Stimulated activated memory B cell treated with anti-CD40 and anti-IgM and Interleukin-4, amounts not matched to agents 10 μg/mL and 1 μg/mL and 100 μg/mL, for 72 hours (primary cell): ENCODE measurements at places on chromosomes 1 and 21.

GRCh38 chr21:45555557-45556301 lies 13.5 kb upstream of the SLC19A1 start:
- peak overlapping the region; percentile 79 for H3K27ac ChIP-seq
- peak; percentile 82 for ATAC-seq
- peaks cover 39% of the 10 kb centered on the region for H3K4me1 ChIP-seq
- no peaks in the 10 kb centered on the region for H3K36me3 ChIP-seq
- H3K27me3 ChIP-seq = peaks cover 14% of the 10 kb centered on the region

- no peak overlapping the region for H3K4me3 ChIP-seq
- ATAC-seq = no peak
- H3K36me3 ChIP-seq = peaks cover 80% of the 10 kb centered on the region
- no peaks in the 10 kb centered on the region for H3K27me3 ChIP-seq
- H3K4me1 ChIP-seq = peaks cover 14% of the 10 kb centered on the region
- H3K27ac ChIP-seq = peak overlapping the region; percentile 77
These were observed 16.1 kb upstream of the PSMD4 start for GRCh38 chr1:151238467-151238739.

GRCh38 chr1:78047106-78047505 lies 1.3 kb downstream of the GIPC2 start:
- no peak overlapping the region for H3K27ac ChIP-seq
- peaks cover 23% of the 10 kb centered on the region for H3K4me1 ChIP-seq
- H3K27me3 ChIP-seq = peaks cover 77% of the 10 kb centered on the region
- H3K4me3 ChIP-seq = no peak overlapping the region
- no peak for ATAC-seq
- no peaks in the 10 kb centered on the region for H3K36me3 ChIP-seq

- no peaks in the 10 kb centered on the region for H3K36me3 ChIP-seq
- no peaks in the 10 kb centered on the region for H3K4me1 ChIP-seq
- no peak overlapping the region for H3K4me3 ChIP-seq
- H3K27me3 ChIP-seq = peaks cover 18% of the 10 kb centered on the region
- ATAC-seq = no peak
These were observed 111.3 kb downstream of the KIF26B start for GRCh38 chr1:245266105-245266504.

GRCh38 chr1:54371038-54371941 lies 34.9 kb downstream of the SSBP3 start:
- H3K4me1 ChIP-seq = peaks cover 39% of the 10 kb centered on the region
- no peaks in the 10 kb centered on the region for H3K27me3 ChIP-seq
- no peaks in the 10 kb centered on the region for H3K36me3 ChIP-seq
- no peak overlapping the region for H3K4me3 ChIP-seq
- no peak overlapping the region for H3K27ac ChIP-seq

DNA sequence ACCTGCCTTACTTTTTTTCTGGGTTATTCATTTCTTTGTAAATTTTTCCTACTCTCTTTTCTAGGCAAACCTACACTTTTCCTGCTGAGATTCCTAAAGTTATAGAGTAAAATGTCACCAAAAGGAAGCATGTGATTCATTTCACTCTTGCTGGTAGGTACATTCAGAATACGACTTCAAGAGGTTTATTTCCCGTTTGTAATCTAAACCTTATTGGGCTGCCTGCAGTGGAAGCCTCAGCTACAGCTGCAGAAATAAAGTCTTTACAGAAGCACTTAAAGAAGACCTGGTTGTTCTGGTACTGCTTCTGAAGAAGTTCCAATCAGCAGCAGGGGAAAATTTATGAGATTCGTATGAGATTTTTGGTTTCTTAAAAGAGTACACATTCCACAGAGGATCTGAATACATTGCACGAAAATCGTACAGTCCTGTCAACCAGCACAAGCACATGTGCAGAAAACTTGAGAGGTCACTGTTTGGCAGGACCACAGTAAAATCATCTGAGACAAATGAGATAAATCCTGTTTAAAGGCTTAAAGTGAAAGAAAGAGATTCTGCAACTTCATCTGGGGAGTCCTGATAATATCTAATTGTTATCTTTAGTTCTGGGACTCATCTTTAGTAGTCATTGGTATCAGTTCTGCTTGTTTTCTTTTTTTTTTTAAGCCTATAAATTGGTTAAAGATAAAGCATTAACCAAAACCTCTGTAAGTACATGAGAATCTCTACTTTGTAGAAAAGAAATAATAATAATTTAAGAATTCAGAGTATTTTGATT lies 109.9 kb upstream of the ADGRL2 start:
- no peak overlapping the region for H3K4me3 ChIP-seq
- H3K4me1 ChIP-seq = no peaks in the 10 kb centered on the region
- H3K36me3 ChIP-seq = no peaks in the 10 kb centered on the region
- no peak overlapping the region for H3K27ac ChIP-seq
- no peaks in the 10 kb centered on the region for H3K27me3 ChIP-seq

- H3K36me3 ChIP-seq = peaks cover 46% of the 10 kb centered on the region
- no peak overlapping the region for H3K4me3 ChIP-seq
- no peak overlapping the region for H3K27ac ChIP-seq
- H3K27me3 ChIP-seq = no peaks in the 10 kb centered on the region
These were observed 8.5 kb upstream of the CD58 start for GRCh38 chr1:116579259-116579875.

GRCh38 chr1:15523104-15524020 lies 653 bp downstream of the CASP9 start:
- H3K27me3 ChIP-seq = no peaks in the 10 kb centered on the region
- peak overlapping the region; percentile 92 for H3K27ac ChIP-seq
- H3K36me3 ChIP-seq = peaks cover 9% of the 10 kb centered on the region
- H3K4me1 ChIP-seq = peaks cover 53% of the 10 kb centered on the region
- H3K4me3 ChIP-seq = peak overlapping the region; percentile 85

- peaks cover 84% of the 10 kb centered on the region for H3K4me1 ChIP-seq
- ATAC-seq = no peak
- H3K36me3 ChIP-seq = peaks cover 91% of the 10 kb centered on the region
- H3K27me3 ChIP-seq = no peaks in the 10 kb centered on the region
These were observed 23.1 kb downstream of the CD53 start for GRCh38 chr1:110896090-110896489.

DNA sequence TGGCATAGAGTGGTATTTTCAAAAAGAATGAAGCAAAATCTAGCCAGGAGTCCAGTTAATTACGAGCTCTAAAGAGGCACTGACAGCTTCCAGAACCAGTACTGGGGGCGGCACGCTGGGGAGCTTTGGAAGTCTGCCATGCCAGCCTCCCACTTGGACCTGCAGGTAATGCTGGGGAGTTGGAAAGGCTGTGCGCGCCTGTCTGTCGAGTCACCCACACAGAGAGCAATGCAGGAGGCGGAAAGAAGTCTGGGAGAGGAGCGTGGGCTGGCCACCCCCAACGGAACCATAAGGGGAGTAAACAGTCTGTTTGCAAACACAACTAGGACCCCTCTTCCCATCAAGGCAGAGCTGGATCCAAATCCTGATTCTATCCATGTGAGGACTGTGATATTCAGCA lies 84.5 kb downstream of the BEND5 start:
- no peaks in the 10 kb centered on the region for H3K27me3 ChIP-seq
- H3K27ac ChIP-seq = no peak overlapping the region
- H3K4me3 ChIP-seq = no peak overlapping the region
- ATAC-seq = no peak
- no peaks in the 10 kb centered on the region for H3K36me3 ChIP-seq

DNA sequence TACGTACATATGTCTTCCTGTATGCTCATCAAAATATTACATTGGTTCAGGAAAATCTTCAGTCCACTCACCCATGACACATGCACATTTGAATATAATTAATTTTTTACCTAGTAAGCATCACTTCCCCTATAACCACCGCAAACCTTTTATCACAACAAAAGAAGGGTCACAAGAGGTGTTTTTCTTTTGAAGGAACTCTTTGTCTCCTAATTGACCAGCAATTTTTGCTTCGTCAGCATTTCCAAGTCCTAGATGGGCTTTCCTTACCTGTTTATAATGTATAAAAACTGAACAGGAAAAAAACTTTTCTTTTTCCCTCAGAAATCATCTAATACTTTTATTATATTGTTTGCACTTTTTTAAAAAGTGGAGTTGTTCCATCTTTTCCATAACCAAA lies 631.3 kb downstream of the PLA2G4A start:
- no peaks in the 10 kb centered on the region for H3K36me3 ChIP-seq
- ATAC-seq = no peak
- H3K4me3 ChIP-seq = no peak overlapping the region

DNA sequence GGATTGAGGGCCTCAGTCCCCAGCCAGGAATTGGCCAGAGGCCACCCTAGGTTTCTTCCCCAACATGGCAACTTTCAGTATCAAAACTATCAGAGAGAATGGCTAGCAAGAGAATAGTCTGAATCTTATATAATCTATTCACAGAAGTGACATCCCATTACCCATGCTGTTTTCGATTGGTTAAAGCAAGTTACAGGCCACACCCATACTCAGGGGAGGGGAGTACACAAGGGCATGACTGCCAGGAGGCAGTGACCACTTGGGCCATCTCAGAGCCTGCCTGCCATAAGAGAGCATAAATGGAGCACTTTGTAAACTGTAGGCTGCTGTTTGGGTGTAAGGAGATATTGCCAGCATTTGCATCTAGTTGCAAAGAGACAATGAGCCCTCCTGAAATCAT lies 65.4 kb downstream of the FAM163A start:
- H3K27me3 ChIP-seq = peaks cover 52% of the 10 kb centered on the region
- no peak overlapping the region for H3K27ac ChIP-seq
- ATAC-seq = no peak
- no peak overlapping the region for H3K4me3 ChIP-seq
- H3K36me3 ChIP-seq = no peaks in the 10 kb centered on the region

DNA sequence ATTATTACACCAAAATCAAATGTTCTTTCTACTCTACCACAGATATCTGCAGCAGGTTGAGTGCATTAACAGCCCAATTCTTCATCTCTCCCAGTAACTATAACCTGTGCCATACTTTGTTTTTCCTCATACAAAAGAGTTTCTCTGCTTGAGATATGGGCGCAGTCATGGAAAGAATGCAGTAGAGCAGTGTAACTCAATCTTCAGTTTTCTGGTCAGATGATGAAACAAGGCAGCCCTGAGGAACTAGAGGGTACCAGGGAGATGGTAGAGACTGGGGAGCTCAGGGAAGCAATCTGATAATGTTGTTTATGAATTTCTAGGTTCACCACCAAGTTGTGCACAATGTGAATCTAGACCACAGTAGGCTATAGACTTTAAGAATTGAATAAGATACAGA lies 39.6 kb downstream of the ASPM start:
- no peaks in the 10 kb centered on the region for H3K36me3 ChIP-seq
- no peaks in the 10 kb centered on the region for H3K27me3 ChIP-seq
- ATAC-seq = no peak
- no peak overlapping the region for H3K4me3 ChIP-seq
- no peak overlapping the region for H3K27ac ChIP-seq

DNA sequence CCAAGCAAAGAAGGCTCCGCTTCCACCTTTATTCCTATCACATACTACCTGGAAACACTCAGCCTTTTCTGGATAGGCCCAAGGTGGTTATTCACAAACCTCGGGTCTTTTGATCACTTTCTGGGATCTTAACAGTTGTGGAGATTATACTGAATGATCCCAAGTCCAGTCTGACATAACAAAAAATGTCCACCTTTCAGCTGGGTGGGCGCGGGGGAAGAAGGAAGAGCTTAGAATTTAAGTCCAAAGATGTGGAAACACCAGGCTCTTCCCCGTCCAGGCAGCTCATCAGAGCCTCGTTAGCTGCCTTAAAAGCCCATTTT lies 338 bp upstream of the C1orf53 start:
- H3K36me3 ChIP-seq = no peaks in the 10 kb centered on the region
- H3K27me3 ChIP-seq = peaks cover 54% of the 10 kb centered on the region
- no peak for ATAC-seq

GRCh38 chr1:2132222-2133038 lies 62.1 kb downstream of the FAAP20 start:
- no peak for ATAC-seq
- H3K27me3 ChIP-seq = no peaks in the 10 kb centered on the region
- peak overlapping the region; percentile 80 for H3K4me3 ChIP-seq
- peaks cover 6% of the 10 kb centered on the region for H3K36me3 ChIP-seq
- peaks cover 18% of the 10 kb centered on the region for H3K4me1 ChIP-seq
- peak overlapping the region; percentile 75 for H3K27ac ChIP-seq

GRCh38 chr21:33151941-33152731 lies 77.6 kb upstream of the IFNAR2 start:
- peaks cover 77% of the 10 kb centered on the region for H3K27me3 ChIP-seq
- peaks cover 7% of the 10 kb centered on the region for H3K4me1 ChIP-seq
- no peak overlapping the region for H3K4me3 ChIP-seq
- H3K36me3 ChIP-seq = no peaks in the 10 kb centered on the region
- no peak for ATAC-seq

- no peaks in the 10 kb centered on the region for H3K27me3 ChIP-seq
- peaks cover 37% of the 10 kb centered on the region for H3K36me3 ChIP-seq
- peak overlapping the region; percentile 22 for H3K4me3 ChIP-seq
- ATAC-seq = no peak
- peaks cover 80% of the 10 kb centered on the region for H3K4me1 ChIP-seq
- no peak overlapping the region for H3K27ac ChIP-seq
These were observed 1.7 kb downstream of the SNAP47 start for GRCh38 chr1:227736814-227737432.

GRCh38 chr1:213987422-213987926 lies 299 bp upstream of the PROX1 start:
- H3K27me3 ChIP-seq = peaks cover 82% of the 10 kb centered on the region
- H3K36me3 ChIP-seq = peaks cover 9% of the 10 kb centered on the region
- peak overlapping the region; percentile 70 for H3K27ac ChIP-seq
- H3K4me1 ChIP-seq = peaks cover 35% of the 10 kb centered on the region
- peak; percentile 37 for ATAC-seq

GRCh38 chr21:17903029-17903806 lies 84.1 kb upstream of the C21orf91 start:
- ATAC-seq = no peak
- H3K4me1 ChIP-seq = peaks cover 8% of the 10 kb centered on the region
- H3K27ac ChIP-seq = no peak overlapping the region
- no peak overlapping the region for H3K4me3 ChIP-seq

DNA sequence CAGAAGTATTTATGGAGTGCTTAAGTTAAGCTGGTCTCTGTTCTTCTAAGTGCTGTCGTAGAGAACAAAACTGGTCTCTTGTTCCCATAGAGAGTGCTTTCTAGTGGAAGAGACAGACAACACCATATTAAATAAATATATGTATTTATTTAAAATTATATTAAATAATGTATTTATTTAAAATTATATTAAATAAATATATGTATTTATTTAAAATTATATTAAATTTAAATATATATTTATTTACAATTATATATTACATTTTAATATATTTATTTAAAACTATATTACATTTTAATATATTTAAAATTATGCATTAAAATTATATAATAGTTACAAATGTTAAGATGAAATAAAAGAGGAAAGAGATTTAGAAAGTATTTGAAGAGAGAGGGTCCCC lies 175.5 kb upstream of the OLFM3 start:
- H3K27ac ChIP-seq = no peak overlapping the region
- no peaks in the 10 kb centered on the region for H3K36me3 ChIP-seq
- H3K4me3 ChIP-seq = no peak overlapping the region
- H3K4me1 ChIP-seq = no peaks in the 10 kb centered on the region
- no peak for ATAC-seq

DNA sequence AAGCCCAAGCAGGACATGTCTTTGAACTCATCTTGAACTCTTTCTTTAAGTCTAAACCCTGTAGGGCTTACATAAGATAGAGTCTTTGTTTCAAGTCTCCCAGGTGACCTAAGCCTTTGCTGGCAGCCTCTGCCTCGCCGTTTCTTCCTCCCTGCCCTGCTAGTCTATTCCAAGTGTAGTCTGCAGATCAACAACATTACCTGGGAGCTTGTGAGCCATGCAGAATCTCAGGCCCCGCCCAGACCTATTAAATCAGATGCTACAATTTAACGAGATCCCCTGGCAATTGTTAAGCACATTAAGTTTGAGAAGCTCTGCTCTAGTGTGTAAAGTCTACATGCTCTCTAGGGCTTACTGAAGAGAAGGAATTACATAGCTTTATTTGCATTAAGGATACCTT lies 271.6 kb downstream of the PBX1 start:
- no peak for ATAC-seq
- H3K27ac ChIP-seq = no peak overlapping the region
- no peaks in the 10 kb centered on the region for H3K27me3 ChIP-seq
- H3K4me3 ChIP-seq = no peak overlapping the region
- no peaks in the 10 kb centered on the region for H3K4me1 ChIP-seq
- H3K36me3 ChIP-seq = no peaks in the 10 kb centered on the region
